Tibial nerve (tissue), 4 donors: ENCODE measurements at places on chromosomes 4 and X. TPM values are rescaled to one million over a fixed set of nuclear protein-coding genes. Genes with fewer than 3 reads are reported as not detected.

EPGN gene
- not detected for total RNA-seq

GABRG1 gene
- 1.5 TPM for total RNA-seq

CAPN6 gene
- total RNA-seq = 1.3 TPM

SCRG1 gene
- 0.87 TPM for total RNA-seq

FAM9B gene
- not detected for total RNA-seq

SMIM10L2A gene
- total RNA-seq = 1.5 TPM

SPRY1 gene
- 191 TPM for total RNA-seq

TRAM1L1 gene
- total RNA-seq = 2.5 TPM

PNMA3 gene
- not detected for total RNA-seq

DNAAF6 gene
- not detected for total RNA-seq

BTK gene
- 2.5 TPM for total RNA-seq

RBM41 gene
- total RNA-seq = 17.4 TPM

HSFX1 gene
- total RNA-seq = 2.1 TPM

RASL11B gene
- total RNA-seq = 4.8 TPM

CT83 gene
- total RNA-seq = not detected

MAGEB17 gene
- total RNA-seq = not detected

SMR3B gene
- not detected for total RNA-seq

ASB9 gene
- total RNA-seq = 1.0 TPM

SPANXB1 gene
- total RNA-seq = not detected

CLIC2 gene
- total RNA-seq = 21.6 TPM

F9 gene
- total RNA-seq = not detected

ASMT gene
- total RNA-seq = not detected

RTL9 gene
- not detected for total RNA-seq

WDR19 gene
- total RNA-seq = 71.1 TPM

EVC2 gene
- total RNA-seq = 37.3 TPM

SPATA18 gene
- total RNA-seq = 5.7 TPM

CCDC110 gene
- total RNA-seq = not detected

SERPINA7 gene
- not detected for total RNA-seq

NDP gene
- total RNA-seq = 6.1 TPM

DCLK2 gene
- 11.2 TPM for total RNA-seq

SULT1B1 gene
- total RNA-seq = 1.3 TPM

SMIM9 gene
- total RNA-seq = not detected

UCHL1 gene
- 80.6 TPM for total RNA-seq

EMCN gene
- 32.0 TPM for total RNA-seq

GLOD5 gene
- total RNA-seq = not detected

SLITRK4 gene
- 1.3 TPM for total RNA-seq

COPS4 gene
- total RNA-seq = 34.1 TPM

GAGE13 gene
- not detected for total RNA-seq

SPANXN3 gene
- total RNA-seq = not detected

CT45A3 gene
- total RNA-seq = not detected
